NCI-H2227 treated with DMSO at 0.1 percent for 48 hours (cell line): ENCODE measurements at places on chromosomes 12 and 14.

DNA sequence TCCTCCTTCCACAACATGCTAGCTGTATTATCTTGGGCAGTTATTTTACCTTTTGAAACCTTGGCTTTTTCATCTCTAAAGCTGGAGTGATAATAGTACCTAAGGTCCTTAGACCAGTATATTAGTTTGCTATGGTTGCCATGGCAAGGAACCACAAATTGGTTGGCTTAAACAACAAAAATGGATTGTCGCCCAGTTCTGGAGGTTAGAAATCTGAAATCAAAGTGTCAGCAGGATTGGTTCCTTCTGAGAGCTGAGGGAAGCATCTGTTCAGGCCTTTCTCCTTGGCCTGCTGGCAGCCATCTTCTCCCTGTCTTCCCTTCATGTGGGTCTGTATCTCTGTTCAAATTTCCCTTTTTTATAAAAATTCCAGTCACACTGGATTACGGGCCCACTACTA, 55.5 kb upstream of the SLC35F4 start:
- DNase-seq, result no peak

GRCh38 chr12:12899530-12900380, 8.4 kb downstream of the GPRC5A start:
- no peak for DNase-seq

GRCh38 chr14:100146531-100147091, 12.8 kb downstream of the DEGS2 start:
- DNase-seq, result no peak

DNA sequence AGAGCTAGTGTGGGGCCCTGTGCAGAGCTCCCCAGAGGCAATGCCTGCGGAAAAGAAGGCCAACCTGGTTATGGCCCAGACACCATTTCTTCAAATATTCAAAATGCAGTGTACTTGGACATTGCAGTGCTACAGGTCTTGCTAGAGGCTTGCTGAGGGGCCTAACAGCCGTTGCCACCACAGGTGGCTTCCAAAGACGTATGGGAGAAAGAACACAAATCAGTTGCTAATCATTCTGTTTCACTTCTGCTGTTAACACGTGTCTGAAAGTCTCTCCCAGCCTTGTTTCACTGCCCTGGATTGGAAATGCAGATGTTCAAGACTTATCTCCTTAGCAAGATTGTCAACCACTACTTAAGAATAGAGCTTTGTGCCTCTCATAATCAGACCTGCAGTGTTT, 925.9 kb downstream of the GALC start:
- DNase-seq, result no peak

DNA sequence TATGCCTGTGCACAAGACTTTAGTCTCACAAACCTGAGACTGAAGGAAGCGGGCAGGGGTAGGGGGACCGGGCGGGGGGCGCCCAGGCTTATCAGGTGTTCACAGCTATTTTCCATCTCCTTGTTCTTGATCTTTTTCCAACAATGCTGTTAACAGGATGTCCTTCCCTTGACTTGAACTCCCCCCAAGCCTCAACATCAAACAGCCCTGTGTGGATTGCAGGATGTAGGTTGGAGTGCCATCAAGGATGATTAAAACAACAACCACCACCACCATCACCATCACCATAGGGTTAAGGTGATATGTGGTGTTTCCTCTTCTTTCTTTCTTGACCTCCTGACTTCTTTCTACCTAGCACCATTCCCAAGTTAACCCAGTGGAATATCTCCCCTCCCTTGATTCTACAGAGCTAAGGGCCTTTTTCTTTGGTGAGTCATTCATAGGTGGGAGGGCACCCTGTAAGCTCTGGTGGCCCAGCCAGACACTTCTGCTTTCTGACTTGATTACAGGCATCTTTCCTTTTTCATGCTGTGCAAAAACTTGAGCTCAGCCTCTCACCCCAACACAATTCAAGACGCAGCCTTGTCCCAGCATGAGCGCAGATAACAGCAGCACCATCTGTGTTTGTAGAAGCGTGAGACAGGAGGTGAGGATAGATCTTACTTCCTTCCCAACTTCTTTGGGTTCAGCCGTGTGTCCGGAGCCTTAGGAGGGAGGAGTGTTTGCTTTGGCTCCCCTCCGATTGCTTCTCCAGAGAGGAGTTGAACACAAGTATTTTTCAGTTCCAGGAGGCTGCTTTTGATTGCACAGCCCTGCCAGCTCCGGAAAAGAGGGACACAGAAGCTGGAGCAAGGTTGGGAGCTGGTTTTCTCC, 26.8 kb downstream of the FLVCR2 start:
- no peak for DNase-seq

DNA sequence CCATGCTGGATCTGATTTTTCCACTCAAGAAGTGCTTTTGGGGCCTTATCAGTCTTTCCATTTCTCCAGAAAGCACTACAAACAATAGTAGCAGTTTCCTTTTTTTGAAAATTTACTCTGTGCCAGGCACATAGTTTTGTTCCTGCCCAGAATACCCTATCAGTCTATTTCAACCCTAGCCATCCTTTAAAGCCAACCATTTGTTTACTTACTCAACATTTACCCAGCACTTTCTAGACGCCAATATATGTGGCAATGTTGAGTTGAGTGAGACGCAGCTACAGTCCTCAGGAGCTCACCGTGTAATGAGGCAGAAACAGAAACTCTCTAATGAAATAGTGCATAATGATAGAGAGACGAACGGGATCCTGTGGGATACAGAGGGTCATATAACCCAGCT, 32.9 kb upstream of the CHST11 start:
- no peak for DNase-seq

DNA sequence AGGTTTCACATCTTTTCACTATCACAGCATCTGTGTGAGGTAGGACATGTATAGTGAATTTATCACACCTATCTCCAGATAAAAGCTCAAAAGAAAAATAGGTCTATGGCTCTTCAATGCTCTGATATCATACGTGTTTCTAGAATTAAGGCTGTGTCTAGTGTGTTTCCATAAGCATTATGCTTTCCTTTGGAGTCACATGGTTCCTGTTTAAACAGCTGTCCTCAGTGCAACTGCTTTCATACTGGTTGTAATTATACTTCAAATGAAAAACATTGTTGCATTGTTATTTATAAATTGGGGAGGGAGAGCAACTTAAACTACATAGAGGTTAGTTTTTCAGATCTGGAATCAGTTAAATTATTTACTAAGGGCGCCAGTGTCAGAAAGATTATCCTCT, 151.6 kb downstream of the SYT1 start:
- DNase-seq, result no peak

GRCh38 chr14:91946622-91947474, 646 bp downstream of the FBLN5 start:
- DNase-seq, result peak; percentile 22

DNA sequence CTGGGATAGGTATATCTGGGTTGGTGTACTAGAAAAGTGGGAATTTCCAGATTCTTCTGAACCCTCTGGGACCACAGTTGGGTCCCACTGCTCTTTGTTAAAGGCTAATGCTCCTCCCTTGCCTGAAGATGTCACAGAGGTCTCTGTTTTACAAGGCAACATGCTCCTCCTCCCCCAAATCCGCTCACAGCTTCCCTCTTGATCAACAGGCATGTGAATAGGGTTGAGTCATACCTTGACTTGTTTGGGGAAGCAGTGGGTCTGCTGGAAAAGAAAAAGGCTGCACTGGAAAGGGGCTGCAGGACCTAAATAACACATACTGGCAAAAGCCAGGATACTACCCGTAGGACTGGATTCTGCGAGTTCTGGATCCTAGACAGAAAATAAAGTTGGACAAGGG, 165.4 kb upstream of the TMEM260 start:
- DNase-seq, result no peak

DNA sequence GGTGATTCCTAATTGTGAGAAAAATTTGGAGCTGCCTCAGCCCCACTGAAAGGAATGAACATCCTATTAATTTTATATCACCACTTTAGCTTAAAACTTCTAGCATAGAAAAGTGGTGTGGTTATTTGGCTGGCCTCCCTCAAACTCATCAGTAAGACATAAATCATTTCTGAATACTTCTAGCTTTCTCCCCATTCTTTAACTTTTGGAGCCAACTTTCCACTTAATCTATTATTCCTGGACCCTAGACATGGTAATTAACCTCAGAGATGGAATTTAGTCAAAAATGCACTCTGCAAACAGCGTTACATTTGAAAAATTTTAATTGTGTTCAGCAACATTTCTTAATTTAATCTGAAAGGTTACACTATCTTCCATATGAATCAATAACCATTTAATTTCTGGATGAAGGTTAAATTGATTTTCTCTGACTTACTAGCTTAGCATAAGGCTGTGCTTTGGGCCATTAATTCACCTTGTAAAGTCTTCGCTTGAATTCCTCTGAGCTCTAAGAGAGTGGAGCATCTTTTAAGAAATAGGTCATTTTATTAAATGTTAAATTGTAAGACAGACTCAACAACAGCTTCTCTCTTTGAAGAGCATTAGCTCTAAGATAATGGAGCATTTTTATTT, 753.6 kb upstream of the STXBP6 start:
- no peak for DNase-seq

- DNase-seq, result no peak
Measured at GRCh38 chr14:64438181-64438841, 27.0 kb upstream of the AKAP5 start.

- no peak for DNase-seq
Measured at GRCh38 chr14:58060077-58060476, 91.9 kb downstream of the ARMH4 start.

GRCh38 chr12:69428351-69429073, 41.7 kb upstream of the FRS2 start:
- no peak for DNase-seq

- DNase-seq, result no peak
Measured at GRCh38 chr12:118714500-118714899, 266.8 kb upstream of the SRRM4 start.

DNA sequence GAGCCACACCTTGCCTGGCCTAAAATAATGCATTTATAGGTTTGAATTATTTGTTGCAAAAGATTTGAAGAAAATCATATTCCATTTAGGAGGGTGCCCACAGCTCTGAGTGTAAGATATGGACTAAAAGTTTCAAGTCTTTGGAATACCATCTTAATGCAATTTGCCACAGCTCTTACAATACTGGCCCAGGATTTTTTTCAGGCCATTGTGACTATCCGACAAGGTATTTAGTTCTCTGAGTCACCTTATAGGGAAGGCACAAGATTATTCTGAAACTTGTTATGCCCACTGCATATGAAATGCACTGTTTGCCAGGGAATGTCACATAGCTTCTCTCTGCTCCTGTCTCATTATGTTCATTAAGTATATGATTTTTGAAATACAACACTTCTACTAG, 29.6 kb upstream of the SLC6A13 start:
- DNase-seq, result no peak

- DNase-seq, result no peak
Measured at GRCh38 chr12:67280088-67280487, 10.9 kb downstream of the CAND1 start.

DNA sequence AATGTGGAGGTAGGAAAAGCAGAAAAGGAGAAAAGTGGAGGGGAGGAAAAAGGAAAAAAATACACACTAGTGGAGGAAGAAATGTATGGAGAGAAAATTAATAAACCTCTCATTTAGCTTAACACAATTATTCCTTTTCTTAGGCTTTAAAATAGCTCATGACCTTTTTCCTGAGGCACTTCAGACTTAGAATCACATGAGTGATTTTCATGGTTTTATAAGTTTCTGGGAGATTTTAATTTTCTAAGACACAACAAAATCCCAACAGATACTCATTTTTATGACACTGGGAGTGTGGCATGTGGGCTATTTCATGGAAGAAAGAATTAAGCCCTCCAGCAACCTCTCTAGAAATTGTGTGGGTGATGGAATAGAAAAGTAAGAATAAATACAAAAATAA, 214.7 kb downstream of the CPNE8 start:
- DNase-seq, result no peak

GRCh38 chr12:101470939-101471338, 4.2 kb upstream of the SPIC start:
- no peak for DNase-seq

DNA sequence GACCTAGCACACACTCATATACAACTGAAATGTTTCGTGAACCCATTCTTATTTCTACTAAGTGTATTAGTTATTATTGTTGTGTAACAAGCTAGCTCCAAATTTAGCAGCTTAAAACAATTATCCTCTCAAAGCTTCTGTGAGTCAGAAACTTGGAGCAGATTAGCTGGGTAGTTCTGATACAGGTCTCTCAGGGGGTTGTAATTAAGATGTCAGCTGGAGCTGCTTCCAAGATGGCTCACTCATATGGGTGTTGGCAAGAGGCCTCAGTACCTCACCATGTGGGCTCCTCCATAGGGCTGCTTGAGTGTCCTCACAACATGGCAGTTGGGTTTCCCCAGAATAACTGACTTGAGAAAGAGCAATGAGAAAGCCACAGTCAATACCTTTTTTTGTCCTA, 9.8 kb downstream of the GPR135 start:
- no peak for DNase-seq
